CD4-positive, alpha-beta T cell treated with Interleukin-17A for 4 hours (primary cell): ENCODE measurements at places on chromosomes 12 and 14.
A peak's percentile ranks its signal among the peaks of the same experiment; 100 is the strongest.

GRCh38 chr14:94028450-94028826 lies 2.3 kb downstream of the OTUB2 start:
- peak; percentile 60 for DNase-seq

DNA sequence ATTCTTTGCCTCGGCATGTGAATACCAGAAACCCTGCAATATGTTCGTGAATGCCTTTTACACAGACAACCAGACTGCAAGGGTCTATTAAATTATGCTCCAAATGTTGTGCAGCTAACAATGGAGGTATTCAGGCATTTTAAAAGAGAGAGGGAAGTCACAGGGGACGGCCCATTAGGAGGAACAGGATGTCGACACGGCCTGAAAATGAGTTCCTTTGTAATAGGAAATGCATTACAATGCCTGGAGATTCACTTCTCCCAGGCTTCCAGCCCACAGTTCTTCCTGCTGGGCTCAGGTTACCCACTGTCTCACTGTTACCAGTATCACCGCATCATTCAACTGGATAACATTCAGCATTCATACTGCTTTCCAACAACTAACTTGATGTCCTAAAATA lies 2.5 kb downstream of the DUSP6 start:
- no peak for DNase-seq

- peak; percentile 48 for DNase-seq
These were observed 36.2 kb downstream of the SYNE3 start for GRCh38 chr14:95480109-95480886.

- DNase-seq, result no peak
These were observed 64.9 kb upstream of the SYT1 start for GRCh38 chr12:78799649-78800048.
